ENCODE measurements at places on chromosomes 3 and 15.

DNA sequence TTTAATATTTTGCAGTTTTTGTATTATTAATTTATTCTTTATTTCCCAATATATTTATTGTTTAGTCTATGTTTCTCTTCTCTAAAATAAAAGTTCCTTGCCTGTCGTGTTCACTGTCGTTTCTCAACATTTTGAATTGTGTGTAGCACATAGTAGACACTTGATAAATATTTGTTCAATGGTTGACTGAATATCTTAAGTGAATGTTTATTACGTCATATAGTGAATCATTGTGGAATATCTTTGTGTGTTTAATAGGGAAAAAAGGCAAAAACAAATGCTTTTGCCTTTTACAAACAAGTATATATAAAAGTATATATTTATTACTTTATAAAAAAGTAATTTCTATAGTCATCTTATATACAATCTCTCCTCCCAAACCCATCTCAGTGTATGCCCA is 572.3 kb downstream of the EPHA3 start:
- DNase-seq: no peak

- no peak for DNase-seq
These were observed 167.7 kb downstream of the LRTM1 start for GRCh38 chr3:54760201-54760600.

GRCh38 chr15:64767203-64767602 is 8.2 kb downstream of the RBPMS2 start:
- DNase-seq: no peak

- DNase-seq: no peak
These were observed 47.7 kb upstream of the GRIP2 start for GRCh38 chr3:14587740-14588360.

DNA sequence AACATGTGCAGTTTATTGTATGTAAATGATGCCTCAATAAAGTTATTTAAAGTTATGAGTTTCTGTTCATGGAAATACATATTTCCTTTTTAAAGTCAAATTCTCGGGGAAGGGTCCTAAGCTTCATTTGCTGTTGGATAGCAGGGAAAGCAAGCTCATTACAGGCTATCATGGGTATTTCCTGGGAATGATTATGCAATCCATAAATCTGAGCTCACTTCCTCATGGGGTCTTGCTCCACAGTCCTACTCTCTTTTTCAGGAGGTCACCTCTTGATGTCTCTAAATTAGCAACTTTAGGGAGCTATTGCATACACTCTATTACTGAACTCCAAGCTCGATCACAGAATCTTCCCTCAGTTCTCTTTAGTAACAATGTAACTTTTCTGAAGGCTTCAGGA is 69.9 kb upstream of the TP63 start:
- DNase-seq: no peak

DNA sequence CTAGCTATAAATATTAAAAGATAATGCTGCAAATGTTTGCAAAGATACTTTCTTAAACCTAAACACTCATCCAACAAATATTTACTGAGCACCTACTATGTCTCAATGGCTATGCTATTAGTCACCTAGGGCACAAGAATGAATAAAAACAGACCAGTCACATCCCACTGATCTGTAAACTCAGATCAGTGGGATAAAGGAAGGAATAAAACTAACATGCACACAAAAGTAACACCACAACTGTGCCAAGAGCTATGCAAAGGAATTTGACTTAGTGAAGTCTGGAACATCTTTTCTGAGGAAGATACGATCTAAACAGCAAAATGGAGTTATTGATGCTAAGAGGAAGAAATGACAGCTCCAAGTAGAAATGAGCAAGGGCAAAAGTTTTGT is 56.6 kb downstream of the CBLB start:
- DNase-seq: no peak

- no peak for DNase-seq
These were observed 30.6 kb downstream of the INTS14 start for GRCh38 chr15:65580287-65580686.

DNA sequence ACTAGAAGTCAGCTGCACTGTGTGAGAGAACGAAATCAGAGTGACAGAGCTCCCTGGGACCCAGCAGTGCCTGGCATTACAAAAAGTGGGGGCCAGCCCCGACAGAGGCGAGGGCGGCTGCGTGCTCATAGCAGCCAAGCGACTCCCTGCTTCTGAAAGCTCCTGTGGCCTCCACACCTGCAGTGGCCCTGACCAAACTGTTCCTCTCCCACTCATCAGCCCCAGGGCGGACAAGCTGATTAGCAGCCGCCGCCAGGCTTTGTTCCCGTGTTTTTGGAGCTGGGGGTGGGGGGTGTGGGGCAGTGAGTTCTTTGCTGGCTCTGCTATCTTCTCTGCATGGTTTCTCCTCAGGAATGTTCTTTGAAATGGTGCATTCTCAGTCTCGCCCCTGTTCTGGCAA is 58.1 kb downstream of the DGKG start:
- DNase-seq: no peak

DNA sequence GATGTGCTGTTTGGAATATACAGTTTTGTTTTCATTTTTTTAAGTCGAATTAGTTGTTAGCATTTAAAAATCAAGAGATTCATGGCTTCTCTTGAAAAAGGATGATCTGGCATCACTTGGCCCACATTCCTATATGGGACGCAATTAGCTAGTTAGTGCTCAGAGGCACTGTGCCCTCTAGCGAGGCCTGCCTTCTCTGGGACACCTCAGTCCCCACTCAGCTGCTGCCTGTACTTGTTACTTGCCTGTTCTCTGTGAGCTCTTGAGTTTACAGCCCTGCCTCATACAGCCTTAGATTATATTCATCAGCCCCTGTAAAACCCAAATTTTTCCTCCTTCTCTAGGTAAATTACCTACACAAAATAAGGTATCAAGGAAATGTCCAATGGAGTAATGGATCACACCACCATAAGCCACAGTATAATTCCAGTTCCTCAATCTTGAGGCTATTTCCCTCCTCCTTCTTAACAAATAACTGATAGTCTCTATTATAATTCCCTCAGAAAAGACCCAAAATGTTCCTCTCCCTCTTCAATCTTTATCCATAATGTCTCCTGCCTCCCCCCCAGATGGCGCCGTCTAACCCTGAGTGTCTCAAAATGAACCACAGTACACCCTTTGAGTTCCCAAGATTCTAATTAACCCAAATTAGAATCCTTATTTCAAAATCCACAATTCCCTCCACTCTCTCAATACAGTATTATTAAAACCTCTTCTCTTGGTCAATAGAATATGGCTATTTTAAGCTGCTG is 2.7 kb downstream of the ZMAT3 start:
- DNase-seq: peak; percentile 48

DNA sequence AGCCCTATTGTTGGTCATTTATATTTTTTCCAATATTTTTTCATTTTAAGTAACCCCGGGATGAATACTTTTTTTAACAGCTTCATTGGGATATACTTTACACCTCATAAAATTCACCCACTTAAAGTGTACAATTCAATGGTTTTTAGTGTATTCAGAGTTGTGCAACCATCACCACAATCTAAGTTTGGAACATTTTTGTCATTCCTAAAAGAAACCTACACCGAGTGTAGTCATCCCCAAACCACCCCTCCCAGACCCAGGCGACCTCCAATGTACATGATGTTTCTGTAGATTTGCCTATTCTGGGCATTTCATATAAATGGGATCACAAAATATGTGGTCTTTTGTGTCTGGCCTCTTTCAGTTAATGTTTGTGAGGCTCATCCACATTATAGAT is 118.3 kb upstream of the FRMD4B start:
- DNase-seq: no peak

- DNase-seq: no peak
These were observed 305.1 kb upstream of the KCNH8 start for GRCh38 chr3:18843188-18843587.

DNA sequence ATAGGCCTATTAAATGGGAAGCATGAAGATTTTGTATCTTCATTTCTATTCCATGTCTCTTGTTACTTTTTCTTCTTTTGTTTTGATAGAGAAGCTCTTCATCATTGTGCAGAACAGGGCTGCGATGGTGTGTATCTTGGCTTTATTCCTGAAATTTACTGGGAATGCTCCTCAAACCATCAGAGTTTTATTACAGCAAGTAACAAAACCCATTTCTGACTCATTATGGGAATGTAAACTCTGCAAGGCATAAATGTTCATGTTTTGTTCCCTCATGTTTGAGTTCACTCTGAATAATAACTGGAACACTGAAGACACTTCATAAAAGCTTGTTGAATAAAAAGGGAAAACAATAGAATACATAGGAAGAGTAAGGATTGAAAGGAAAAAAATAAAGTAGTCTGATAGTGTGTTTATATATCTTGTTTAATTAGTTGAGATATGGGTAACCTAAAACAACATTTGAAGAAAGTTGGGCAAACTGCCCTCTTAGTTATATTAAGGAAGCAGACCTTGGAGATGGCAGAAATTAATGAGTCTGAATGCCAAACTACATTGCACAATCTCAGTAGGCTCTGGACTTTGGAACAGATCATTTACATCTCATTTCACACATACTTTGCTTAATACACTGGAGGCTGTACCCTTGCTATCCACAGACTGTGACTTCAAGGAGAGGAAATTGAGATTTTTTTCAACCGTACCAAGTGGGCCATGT is 521.5 kb downstream of the GRM7 start:
- DNase-seq: no peak

- peak; percentile 95 for DNase-seq
These were observed at the start of gene MINDY2 for GRCh38 chr15:58770857-58771620. TSS of gene MINDY2 (plus strand) at chr15:58771302. CDS start at chr15:58771396, 94 bp downstream.

GRCh38 chr15:80503319-80503952 is 99.3 kb downstream of the ARNT2 start:
- DNase-seq: no peak

DNA sequence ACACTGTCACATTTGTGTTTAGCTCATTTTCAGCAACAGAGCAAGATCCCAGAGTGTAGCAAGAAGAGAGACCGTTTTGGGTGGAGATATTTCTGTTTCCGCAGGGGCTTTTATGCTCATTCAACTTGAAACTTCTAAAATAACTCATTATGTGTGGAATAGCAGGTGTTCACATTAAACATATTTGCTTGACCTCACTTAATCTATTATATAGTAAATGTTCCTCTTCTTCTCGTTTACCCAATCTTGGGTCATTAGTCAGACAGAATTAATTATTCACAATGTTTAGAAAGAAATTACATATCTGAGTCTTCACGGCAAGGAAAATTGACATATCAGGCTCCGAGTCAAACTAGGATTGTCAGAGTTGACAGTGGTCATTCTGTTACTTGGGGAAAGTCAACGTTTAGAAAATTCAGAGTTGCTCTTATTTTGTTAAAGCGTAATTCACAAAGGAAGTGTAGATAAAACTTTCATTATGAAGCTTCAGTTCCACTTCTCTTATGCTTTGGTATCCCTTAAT is 222.9 kb downstream of the TPRG1 start:
- DNase-seq: no peak

DNA sequence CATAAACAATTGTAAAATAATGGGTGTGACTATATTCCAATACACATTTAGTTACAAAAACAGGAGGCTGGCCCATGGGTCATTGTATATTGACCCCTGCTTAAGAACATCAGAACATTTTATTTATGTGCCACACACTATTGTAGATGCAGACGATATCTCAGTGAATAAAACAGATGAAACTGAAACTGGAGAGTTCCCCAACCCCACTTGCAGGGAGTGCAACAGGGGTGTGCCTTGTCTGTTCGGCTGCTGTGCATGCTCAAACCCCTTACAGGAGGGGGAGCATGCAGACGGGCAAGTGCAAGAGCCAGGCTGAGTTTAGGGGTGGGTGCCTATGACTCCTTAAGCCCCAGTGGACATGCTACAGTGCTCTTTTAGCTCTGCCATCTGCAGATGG is 509.6 kb downstream of the IGSF11 start:
- DNase-seq: no peak

GRCh38 chr15:59396211-59396610 is 23.5 kb upstream of the MYO1E start:
- DNase-seq: no peak

- no peak for DNase-seq
These were observed 95.5 kb downstream of the SSR3 start for GRCh38 chr3:156459434-156459833.

DNA sequence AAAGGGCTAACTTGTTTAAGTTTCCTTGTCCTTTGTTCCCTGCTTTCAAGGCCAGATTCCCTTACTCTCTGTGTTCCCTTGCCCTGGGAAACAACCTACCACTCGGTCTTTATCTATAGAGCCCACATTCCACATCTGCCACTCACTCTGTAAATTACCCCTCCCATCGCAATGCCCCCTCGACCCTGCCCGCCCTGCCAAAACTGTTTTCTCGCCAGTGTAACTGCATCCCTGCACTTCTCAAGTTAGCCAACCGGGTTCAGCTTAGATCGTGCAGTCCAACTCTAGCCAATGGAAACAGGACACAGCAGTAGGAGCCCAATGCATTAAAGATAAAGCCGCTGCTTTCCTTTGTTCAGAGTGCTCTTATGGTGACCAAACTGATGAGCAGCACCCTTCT is 263.6 kb downstream of the TBL1XR1 start:
- no peak for DNase-seq

DNA sequence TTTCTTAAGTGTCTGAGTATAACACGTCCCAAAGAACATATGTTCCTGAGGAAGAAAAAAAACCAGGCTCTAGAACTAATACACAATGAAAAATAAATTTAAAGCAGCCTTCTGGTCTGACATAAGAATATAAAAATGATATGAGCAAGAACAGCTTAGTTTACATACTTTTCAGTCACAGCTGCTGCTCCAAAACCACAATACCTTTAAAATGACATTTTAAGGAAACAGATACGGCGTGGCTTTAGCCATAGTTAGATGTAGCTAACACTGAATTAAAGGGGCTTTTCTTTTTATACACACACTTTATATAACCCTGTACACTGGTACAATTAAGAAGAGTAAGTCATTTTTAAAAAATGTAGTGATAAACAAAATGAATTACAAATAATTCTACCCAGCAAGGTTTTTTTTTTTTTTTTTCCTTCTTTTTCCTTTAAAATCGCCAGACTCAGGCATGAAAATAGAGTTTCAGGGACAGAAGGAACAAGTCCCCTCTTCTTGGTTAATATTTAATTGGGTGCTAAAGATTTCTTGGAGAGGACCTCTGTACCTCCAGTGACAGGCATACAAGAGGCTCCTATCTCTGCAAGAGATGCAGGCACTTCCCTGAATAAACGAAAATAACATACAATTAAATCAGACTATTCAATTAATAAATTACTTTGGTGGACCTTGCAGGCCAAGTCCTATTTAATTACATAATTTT is 265.6 kb downstream of the FOXP1 start:
- no peak for DNase-seq

- no peak for DNase-seq
These were observed 339.0 kb downstream of the IL5RA start for GRCh38 chr3:2771193-2771592.

- no peak for DNase-seq
These were observed 846.5 kb upstream of the ALCAM start for GRCh38 chr3:104520228-104520655.

Data from CD4-positive, alpha-beta T cell treated with Interleukin-4 for 4 hours (primary cell).